ENCODE measurements at places on chromosomes 7 and 10. TPM values are rescaled to one million over a fixed set of nuclear protein-coding genes. Genes with fewer than 3 reads are reported as not detected.

TCF7L2 gene
- 50.9 TPM for total RNA-seq

PALD1 gene
- 10.3 TPM for total RNA-seq

GRCh38 chr10:50576245-50576815 is 47.4 kb downstream of the SGMS1 start:
- DNase-seq: no peak

GRCh38 chr7:66043681-66044497 is 31.7 kb upstream of the ASL start:
- peak; percentile 59 for DNase-seq

DNA sequence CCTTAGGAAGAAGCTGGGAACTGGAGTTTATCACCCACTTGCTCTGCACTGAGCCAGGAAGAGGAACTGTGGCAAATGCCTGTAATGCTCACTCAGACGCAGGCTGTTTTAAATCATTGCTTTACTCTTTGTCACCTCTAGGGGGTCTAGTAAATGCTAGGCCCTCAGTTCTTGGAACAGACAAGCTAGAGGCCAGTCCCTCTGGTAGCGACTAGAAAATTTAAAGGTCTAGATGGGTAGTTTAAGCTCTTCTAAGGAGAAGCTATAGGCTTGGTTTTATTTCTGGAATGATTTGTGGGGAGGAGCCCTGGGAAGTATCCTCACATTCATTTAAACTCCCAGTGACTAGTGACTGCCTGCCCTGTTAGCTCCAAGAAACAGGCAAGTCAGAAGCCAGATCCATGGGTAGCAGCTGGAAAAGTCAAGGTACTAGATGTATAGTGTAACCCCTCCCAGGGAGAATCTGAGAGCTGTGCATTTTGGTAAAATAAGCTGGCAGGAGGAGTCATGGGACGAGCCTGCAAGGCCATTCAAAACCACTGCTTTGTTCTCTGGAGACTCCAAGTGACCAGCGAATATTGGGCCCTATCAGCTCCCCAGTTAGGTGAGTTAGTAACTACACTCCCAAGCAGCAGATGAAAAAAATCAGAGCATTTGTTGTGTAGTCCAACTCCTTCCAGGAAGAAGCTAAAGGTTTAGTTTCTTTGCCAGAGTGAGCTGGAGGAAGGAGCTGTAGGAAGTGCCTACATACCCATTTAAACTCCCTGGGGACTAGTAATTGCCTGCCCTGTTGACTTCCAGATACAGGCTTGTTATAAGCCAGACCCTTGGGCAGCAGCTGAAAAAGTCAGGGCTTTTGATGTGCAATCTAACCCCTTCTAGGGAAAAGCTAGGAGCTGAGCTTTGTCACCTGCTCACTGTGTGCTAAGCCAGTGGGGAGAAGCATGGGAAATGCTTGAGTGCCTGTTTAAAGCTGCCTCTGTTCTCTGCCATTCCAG is 68.9 kb downstream of the DYNC1I1 start:
- DNase-seq: no peak

DNA sequence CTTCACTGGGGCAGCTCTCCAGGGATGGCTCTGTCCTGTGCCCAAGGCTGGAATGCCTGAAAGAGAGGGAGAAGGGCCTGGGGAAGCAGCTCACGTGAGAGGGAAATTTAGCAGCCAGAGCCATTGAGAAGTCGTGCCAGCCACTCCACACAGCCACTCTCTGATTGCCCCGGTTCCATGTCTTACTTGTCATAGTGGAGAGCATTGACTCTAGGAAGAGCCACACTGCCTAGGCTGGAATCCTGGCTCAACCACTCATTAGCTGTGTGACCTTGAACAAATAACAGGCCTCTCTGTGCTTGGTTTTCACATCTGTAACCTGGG is 728.0 kb downstream of the PARD3 start:
- DNase-seq: no peak

GRCh38 chr7:101299511-101300464 is 21.8 kb downstream of the IFT22 start:
- DNase-seq: no peak

DNA sequence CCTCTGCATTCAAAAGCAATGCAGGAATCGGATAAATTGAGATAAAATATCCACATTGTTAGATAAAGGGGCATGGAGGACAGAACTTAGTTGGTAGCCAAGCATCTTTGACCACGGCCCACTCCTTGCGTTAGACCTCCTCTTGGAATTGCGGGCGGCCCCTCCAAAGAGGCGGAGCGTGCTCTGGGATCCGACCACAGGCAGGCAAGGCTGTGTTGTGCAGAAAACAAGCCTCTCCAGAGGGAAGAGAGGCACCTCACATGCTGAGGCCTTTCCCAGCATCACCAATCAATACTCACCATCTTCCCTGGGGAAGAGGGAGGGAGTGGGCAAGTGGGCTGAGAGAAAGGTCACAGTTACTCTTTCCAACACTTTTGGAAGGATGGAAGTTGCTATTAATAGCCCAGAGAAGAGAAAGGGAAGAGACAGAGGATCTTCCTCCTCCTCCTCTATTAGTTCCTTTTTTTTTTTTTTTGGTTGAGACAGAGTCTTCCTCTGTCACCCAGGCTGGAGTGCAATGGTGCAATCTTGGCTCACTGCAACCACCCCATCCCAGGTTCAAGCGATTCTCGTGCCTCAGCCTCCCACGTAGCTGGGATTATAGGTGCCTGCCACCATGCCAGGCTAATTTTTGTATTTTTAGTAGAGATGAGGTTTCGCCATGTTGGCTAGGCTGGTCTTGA is 49.7 kb upstream of the NRF1 start:
- DNase-seq: no peak

GRCh38 chr7:100865372-100865911 is 1.7 kb upstream of the TRIP6 start:
- DNase-seq: no peak

GRCh38 chr7:26709210-26709990 is 155.0 kb downstream of the SKAP2 start:
- DNase-seq: no peak

Data from Caco-2 (cell line).